ENCODE measurements at places on chromosomes 3 and 15.

DNA sequence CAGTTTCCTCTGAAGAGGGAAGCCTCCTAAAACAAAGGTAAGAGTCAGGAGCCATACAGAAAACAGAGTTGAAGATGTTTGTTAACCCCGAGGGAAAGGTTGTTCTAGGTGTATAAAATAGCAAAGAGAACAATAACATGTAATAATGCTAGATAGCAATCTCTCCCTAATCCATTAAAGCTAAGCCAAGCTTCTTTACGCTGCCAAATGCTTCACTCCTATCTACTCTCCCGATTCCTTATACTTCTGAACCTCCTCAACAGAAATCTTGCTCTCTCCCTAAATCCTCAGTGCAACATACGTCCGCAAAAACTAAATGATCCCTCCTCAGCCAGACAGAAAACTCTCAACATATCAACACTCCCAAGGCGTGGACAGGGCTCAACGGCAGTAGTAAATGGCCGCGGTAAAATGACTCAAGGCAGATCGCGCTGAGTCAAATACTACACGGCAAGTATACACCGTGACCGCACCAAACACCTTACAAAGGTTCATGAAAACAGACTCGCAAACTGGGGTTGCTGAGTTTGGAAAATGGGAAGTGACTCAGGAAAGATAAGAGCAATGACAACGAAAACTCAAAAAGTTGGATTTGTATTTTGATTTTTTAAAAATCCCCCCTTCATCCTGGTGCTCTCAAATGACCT is 682 bp downstream of the CLDND1 start:
- DNase-seq, result peak; percentile 41

DNA sequence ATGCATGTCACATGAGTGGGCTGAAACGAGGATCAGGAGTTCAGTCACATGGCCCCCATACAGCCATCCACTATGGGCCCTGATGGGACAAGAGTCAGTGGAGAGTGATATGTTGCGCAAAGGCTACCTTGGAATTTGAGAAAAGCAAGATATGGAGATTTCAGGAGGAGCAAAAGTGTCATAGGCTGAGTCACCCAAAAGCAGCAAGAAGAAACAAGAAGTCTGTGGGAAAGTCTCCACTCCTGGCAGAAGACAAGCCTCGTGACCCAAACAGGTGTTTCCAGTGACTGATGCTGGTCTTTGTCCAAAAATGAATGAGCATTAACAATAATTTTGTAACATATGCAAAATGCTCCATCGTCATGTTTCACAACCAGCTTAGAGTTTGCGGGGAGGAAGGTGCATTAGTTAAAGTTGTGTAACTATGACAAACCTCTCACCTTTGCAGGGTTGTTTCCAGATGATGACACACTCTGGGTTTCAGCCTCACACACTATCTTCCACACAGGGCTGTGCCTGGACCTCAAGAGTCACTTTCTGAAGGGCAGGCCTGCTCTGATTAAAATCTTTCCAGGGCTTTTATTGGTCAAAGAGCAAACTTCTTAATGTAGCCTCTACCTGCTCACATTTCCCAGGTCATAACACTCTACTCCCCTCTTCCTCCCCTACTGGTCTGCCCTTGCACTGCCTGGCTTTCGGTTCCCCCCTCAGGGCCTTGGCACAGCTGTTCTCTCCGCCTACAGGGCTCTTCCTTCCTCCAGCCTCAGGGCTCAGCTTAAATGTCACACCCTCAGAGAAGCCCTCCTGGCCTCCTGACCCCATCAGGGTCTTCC is 3.9 kb upstream of the DNASE1L3 start:
- no peak for DNase-seq

DNA sequence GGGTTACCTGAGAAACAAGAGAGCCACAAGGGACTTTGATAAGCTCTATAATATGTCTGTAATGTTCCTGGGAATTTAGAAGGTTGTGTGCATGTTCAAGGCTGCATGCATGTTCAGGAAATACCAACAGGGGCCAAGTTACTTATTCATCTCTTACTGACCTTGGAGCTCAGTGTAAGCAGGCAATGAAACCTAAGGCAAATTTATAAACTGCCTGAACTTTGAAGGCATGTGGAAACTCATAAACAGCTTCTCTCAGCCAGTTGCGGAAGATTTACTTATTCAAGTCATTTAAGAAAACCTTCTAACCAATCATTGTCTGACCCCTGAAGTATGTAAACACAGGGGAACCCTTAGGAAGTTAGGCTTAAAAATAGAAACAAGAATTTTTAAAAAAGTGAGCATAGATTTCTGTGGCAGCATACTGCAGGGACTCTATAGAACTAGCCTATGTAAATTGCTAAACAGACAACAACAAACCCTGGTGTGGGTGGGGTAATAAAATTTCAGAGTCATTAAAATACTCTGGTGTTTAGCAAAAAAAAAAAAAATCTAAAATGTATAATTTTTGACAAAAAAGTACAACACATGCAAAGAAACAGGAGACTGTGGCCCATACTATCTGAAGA is 57.2 kb downstream of the SLC15A2 start:
- DNase-seq, result no peak

- DNase-seq, result no peak
Observed at GRCh38 chr3:59481776-59482400, 432.1 kb upstream of the CFAP20DC start.

GRCh38 chr15:68586274-68586961 is 7.6 kb downstream of the CORO2B start:
- no peak for DNase-seq

GRCh38 chr15:36517758-36518157 is 61.7 kb upstream of the CDIN1 start:
- no peak for DNase-seq

DNA sequence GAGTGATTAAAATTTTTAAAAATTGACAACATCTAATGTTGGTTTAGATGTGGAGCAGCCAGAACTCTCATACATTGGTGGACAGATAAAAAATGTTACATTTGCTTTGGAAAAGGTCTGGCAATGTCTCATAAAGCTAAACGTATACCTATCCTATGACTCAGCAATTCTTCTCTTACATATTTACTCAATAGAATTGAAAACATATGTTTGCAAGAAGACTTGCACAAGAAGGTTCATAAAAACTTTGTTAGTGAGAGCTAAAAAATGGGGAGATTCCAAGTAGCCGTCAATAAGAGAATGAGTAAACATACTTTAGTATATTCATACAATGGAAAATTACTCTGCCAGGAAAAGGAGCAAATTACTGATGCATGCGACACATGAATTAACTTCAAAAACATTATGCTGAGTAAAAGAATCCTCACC is 30.0 kb downstream of the MASP1 start:
- no peak for DNase-seq

GRCh38 chr3:166274351-166275023 is 437.3 kb upstream of the BCHE start:
- no peak for DNase-seq

DNA sequence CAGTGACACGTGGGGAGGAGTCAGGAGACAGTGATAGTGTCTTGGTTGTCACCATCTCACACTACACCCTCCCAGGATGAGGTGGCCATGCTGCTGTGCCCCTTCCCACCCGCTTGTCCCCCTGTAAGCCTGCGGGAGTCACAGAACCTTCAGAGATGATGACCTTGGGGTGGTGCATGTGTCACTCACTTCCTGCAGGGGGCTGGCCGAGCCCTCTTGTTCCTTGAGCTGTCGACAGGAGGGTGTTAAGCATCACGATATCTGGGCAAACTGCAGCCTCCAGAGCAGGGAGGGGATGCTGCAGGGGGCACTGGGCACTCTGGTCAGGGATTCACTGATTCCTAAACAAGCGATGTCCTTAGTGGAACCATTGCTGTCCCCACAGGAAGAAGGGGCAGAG is 27.7 kb downstream of the FAH start:
- DNase-seq, result no peak

DNA sequence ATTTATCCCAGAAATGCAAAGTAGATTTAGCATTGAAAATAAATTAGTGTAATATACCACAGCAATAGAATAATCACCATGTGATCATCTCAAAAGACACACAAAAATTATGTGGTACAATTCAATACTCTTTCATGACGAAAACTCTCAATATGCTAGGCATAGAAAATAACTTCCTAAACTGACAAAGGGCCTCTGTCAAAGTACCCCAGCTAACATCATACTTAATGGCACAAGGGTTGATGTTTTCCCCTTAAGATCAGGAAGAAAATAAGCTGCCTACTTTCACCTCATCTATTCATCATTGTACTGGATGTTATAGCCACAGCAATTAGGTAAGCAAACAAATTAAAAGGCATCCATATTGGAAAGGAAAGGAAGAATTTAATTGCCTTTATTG is 22.7 kb upstream of the NIPA2 start:
- no peak for DNase-seq

DNA sequence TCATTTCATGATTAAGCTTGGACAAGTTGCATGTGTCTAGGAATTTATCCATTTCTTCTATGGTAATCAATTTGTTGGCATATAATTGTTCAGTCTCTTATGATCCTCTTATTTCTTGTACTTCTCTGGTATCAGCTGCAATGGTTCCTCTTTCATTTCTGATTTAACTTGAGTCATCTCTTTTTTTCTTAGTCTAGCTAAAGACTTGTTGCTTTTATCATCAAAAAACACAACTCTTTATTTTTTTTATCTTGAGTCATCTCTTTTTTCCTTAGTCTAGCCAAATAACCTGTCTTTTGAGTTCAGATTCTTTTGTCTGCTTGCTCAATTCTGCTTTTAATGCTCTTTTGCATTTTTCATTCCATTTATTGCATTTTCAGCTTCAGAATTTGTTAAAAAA is 37.3 kb downstream of the UBE3A start:
- DNase-seq, result no peak

All from activated T-cell treated with anti-CD3 and anti-CD28 coated beads, Interleukin-2, amount 50 U/mL, for 4 hours (primary cell).